ENCODE measurements at places on chromosomes 3 and 15.

DNA sequence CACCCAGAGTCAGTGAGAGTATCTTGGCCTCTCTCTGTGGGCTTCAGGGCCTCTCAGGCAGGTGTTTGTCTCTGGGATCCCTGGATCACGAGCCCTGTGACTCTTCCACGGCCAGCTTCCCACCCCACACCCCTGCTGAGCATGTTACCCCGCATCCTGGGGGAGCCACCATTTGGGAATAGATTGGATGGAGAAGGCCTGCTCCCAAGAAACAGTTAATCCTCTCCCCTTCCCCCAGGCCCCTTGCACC is 15.5 kb upstream of the SRP14 start:
- DNase-seq = no peak

DNA sequence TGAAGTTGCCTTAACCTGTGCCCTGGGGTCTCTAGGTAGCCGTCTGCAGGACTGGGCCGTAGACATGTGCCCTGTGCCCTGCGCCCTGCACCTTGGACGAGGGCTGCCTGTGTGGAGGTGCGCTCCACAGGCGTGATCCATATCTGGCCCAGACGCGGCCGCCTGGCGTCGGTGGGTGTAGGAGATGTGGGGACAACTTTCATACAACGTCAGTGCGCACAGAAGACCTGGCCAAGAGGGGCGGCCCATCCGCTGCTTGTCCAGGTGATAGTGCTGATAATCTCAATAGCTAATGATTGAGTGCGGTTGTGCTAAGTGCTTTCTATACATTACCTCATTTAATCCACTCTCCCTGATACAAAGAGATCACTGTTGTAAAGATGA is 665 bp upstream of the RASGRP1 start:
- no peak for DNase-seq

DNA sequence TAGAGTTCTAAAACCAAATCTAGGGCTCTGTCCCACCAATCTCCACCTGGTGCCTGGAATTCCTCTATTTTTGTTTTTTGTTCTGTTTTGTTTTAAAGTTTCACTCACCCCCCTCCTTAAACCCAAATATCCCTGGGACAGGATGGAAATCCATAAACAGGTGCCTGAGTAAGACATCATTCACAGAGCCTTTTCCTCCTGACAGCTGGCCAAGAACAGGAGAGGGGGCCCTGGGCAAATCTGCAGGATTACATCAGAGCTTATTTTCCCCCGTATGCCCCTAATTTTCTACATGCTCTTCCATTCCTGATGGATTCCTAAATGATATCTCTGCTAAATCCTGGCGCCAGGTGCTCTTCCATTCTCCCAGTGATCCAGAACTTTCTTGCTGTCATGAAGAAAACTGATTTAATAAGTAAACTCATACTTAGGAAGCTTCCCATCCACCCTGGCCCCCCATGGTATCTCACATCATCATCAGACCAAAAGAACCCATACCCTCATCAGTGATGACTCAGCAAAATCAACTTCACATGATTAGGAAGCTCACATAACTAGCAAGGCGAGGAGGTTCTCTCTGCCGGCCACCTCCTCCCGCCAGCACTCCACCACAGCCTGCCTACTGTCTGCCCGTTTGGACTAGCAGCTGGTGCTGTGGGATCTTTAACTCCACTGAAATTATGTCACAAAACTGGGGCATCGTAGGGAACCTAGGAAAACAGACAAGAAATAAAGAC is 61.0 kb downstream of the LIPC start:
- DNase-seq = no peak

- DNase-seq = no peak
These were observed 54.7 kb upstream of the KLF13 start for GRCh38 chr15:31271711-31272557.

DNA sequence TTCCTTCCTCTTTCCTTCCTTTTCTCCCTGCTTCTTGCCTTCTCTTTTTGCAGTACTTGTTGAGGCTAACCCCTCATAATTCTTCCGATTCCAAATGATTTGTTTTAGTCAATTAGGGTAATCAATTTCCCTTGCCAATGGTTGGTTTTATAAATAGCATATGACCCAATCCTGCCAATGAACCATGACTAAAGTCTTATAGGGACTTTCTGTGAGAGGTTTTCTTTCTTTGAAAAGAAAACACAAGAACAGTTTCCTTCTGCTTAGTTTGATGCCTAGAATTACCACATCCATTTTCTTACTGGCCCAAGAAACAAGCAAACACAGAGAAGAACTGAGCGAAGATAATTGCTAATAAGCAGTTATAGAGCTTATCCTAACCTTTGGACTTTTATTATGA is 292.5 kb upstream of the SATB1 start:
- DNase-seq = no peak

- DNase-seq = no peak
These were observed at the start of gene NTRK3 for GRCh38 chr15:88256279-88257230. Gene NTRK3 (minus strand): TSS chr15:88256739. CDS start chr15:88256153, 586 bp downstream.

GRCh38 chr15:48856942-48857341 is 21.0 kb upstream of the EID1 start:
- no peak for DNase-seq

- DNase-seq = no peak
These were observed 25.7 kb downstream of the TYRO3 start for GRCh38 chr15:41584636-41585126.

DNA sequence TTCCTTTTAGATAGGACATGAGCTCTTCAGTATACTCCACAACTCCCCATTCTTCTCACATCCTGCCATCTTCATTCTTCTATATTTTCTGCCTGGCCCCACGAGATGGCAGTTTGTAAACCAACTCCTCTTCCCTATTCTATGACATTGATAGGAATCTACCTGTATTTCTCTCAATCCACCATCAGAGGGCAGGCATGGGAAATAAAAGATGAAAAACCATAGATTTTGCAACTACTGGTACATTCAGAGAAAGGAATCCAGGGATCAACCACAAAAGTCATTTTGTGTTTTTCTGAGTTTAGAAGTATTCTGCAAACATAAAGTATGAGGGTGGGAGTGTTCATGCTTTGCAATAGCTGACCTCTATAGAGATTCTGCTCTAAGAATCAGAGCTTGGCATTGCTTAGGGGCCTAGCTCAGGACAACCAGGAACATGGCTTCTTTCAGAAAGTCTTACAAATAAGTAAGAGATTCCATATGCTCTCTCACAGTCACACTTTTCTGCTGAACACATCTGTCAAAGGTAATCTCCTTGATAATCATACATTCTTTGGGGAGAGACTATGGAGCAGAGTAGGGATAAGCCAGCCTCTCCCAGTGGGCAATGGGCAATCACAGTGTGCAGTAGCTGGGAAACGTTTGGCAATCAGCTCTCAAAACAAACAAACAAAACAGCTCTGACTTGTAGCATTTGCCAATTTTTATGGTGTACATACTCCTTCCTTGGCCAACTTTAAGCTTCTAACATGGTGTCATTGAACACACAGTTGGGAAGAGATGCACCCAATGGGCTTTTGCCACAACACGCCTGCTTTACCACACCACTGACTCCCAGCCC is 43.1 kb upstream of the SLC25A36 start:
- peak; percentile 54 for DNase-seq

- no peak for DNase-seq
These were observed 1.8 kb upstream of the ZNF385D start for GRCh38 chr3:21752749-21753347.

DNA sequence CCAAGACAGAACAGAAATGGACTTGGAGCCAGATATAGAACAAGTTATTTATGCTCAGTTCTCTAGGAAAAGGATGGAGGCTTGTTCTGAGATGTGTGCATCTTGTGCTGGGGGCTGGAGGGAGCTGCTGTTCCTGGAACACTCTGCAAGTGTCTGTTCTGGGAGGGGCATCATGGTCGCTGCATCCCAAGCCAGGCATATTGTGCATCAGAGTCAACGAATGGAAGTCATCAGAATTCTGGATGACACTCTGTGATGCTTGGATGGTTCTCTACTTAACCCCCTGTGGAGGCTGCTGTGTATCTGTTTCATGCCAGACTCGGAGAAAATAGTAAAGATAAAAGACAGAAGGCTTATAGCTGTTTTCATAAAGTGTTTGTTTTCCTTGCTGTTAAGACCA is 34.7 kb downstream of the RPL22L1 start:
- DNase-seq = no peak

DNA sequence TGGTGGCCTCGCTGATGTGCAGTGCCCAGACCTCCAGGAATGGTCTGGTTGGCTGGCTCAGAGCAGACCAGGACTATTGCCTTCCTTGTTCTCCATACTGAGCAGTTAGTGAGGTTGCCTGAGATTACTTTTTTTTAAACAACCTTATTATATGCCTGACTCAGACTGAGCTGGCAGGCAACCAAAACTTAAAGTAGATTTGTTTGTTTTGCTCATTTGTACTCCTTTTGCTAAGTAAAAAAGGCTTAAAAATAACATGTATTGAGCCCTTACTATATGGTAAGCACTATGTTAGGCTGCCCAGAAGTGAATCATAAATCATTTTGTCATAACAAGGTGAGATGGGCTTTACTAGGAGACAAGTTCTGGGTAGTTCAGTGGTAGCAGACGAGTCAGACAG is 92.4 kb downstream of the GHSR start:
- peak; percentile 29 for DNase-seq

Measured in HS-27A (cell line).